ENCODE measurements at places on chromosomes 16 and 17.

DNA sequence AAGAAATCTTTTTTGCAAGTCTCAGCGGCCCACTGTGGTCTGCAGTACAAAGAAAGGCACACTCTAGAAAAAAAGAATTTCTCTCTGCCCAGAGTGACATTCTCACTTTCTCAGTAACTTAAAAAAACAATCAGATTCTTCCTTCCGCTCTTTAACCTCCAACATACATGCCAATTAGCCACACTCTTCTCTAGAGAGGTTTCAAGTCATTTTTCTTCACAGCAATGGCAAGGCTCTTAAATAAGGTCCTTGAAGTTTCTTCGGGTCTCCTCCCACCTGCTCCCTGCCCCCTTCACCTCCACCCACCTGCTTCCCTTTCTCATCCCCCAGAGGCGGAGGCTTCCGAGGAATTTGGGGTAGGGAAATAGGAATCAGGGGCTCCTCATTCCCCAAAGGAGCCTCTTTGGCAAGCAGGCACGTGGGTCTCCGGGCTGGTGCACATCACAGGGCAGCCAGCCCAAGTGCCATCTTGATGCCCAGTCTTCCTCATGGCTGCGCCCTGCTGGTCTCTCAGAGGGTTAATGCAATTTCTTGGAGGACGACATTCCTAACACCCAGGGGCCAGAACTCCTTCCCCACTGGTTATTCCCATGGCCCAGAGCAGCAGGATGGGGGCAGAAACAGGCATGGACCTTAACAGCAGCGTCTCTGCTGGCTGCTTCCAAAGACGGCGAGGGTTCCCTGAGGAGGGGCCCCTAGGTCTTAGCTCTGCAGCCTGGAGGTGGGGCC is 855 bp upstream of the MEOX1 start:
- no peak for DNase-seq

DNA sequence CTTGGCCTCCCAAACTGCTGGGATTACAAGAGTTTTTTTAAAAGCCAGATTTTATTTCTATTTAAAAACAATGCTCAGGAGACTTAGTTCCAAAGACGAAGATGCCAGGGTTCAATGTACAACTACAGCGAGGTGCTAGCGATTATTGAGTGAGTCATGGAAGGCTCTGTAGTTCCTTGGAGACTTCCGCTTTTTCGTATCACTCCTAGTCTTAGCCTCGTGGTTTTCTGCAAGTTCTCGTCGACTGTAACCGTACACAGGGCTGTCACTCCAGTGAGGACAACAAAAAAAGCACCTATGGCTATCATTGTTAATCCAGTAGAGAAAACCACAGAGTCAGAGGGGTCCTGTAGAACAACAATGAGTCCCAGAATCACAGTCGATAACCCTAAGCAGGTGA is 22.7 kb upstream of the ZC3H7A start:
- no peak for DNase-seq

- DNase-seq = no peak
These were observed 796 bp downstream of the NPB start for GRCh38 chr17:81902653-81903414.

- no peak for DNase-seq
These were observed 14.3 kb upstream of the HS3ST3A1 start for GRCh38 chr17:13616031-13616430.

DNA sequence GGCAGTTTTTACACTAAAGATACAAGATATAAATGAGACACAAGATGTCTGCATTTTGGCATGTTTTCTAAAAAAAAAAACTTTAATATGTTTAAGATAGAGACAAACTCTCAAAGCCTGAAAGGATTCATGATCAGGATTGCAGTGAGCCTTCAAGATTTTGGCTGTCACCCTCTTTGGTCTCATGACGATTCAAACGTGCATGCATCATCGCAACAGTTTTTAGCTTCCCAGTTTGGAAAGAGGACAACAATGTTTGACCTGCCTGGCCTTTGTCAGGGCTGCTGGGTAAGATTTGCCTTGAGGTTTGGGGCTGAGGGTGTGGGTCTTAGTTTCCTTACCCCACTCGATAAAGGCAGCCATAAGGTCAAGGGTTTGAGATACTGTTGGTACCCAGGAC is 134.1 kb downstream of the RGS9 start:
- no peak for DNase-seq

GRCh38 chr17:20805751-20806150 is 226.2 kb downstream of the CDRT15L2 start:
- DNase-seq = no peak

DNA sequence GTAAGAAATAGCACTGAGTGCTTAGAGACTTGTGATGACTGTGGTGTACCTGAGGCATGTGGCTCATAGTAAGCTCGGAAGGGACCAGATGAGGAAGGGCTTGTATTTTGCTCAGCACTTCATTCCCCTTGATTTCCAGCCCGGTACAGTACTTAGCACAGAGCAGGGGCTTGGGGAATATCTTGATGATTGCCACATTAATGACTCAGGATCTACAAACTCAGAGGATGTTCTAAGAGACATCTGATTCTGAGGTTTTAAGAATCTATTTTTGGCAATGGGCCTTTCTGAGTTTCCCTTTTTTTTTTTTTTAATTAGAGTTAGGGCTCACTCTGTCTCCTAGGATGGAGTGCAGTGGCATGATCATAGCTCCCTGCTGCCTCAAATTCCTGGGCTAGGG is 9.1 kb downstream of the ASPHD1 start:
- no peak for DNase-seq

GRCh38 chr16:22692034-22692433 is 121.9 kb upstream of the HS3ST2 start:
- no peak for DNase-seq

- no peak for DNase-seq
These were observed 53.9 kb upstream of the TOB1 start for GRCh38 chr17:50920041-50920410.

- no peak for DNase-seq
These were observed 23.5 kb upstream of the MAP2K6 start for GRCh38 chr17:69390795-69391501.

DNA sequence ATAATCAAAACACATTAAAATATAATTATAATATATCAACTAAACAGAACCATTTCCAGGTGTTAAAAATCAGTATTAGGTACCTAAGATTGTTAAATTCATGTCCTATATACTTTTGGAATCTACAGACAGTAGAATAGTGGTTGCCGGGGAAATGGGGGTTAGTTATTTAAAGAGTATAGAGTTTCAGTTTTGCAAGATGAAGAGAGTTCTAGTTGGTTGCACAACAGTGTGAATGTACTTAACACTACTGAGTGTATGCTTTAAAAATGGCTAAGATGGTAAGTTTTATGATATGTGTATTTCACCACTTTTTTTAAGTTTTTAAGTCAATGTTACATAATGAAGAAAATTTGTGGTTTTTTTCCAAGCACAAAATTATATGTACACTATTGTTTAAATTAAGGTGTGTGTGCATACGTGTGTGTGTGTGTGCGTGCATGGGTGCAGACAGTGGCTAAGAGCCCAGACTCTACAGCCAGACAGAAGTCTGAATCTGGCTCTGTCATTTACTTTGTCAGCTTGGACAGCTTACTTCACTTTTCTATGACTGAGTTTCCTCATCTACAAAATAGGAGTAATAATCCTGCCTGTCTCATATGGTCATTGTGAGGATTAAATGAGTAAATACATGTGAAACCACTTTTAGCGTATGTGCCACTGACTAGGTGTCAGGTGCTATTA is 25.3 kb upstream of the PHAF1 start:
- DNase-seq = no peak

- DNase-seq = no peak
These were observed 81.3 kb downstream of the SDK2 start for GRCh38 chr17:73562896-73563295.

GRCh38 chr16:53542283-53542682 is 39.3 kb upstream of the AKTIP start:
- DNase-seq = no peak

DNA sequence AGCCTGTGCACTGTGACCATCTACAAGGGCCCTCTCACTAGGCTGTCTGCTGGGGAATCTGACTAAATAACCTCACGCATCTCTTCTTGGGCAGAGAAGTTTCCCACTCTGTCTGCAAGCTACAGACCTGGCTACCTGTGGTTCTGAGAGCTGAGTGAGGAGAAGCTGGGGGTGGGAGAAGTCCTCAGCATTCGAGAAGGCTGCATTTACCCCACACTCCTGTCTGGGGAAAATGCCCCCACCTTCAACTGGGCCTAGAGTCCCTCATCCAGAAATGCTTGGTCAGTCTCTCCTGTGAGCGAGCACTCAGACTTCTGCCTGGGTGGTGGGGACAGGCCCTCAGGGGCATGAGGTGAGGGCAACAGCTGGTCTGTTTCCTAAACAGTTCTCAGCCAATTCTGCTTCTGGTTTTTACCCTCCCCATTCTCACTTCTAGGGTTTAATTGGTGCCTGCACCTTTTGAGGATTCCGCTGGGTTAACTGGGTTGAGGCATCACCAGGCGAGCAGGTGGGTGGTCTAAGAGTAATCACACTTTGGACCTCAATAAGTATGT is 98.6 kb downstream of the CYTH1 start:
- DNase-seq = no peak

GRCh38 chr16:4704491-4704890 is 11.1 kb downstream of the NUDT16L1 start:
- DNase-seq = no peak

DNA sequence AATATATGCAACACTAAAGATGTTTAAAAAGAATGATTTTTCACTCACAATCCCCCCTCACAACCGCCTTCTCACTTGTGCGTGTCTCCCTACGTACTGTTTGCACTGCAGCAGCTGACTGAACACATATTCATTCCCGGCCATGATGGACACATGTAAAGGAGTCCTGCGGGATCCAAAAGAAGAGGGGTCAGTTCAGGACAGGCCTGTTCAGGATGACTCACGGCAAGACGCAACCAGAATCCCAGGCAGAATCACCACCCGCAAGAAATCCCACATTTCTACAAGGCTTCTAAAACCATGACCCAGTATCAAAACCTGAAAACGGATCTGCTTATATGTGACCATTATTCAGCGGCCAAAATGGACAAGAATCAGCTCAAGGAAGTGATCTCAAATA is 52.3 kb downstream of the CYB5D2 start:
- DNase-seq = no peak

DNA sequence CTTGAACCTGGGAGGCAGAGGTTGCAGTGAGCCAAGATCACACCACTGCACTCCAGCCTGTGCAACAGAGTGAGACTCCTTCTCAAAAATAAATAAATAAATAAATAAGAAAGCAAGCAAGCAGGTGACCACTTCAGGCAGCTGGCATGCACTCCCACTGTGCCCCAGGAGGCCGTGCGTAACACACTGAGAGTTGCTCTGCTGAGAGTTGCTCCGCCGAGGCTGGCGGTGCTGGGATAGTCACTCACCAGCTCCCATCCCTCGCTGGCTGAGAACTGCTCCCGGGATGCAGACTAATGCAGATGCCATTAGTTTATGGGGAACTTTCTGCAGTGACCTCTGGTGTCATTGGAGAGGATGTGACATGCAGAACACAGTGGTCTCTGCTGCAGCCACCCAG is 105.7 kb upstream of the PLCG2 start:
- no peak for DNase-seq

DNA sequence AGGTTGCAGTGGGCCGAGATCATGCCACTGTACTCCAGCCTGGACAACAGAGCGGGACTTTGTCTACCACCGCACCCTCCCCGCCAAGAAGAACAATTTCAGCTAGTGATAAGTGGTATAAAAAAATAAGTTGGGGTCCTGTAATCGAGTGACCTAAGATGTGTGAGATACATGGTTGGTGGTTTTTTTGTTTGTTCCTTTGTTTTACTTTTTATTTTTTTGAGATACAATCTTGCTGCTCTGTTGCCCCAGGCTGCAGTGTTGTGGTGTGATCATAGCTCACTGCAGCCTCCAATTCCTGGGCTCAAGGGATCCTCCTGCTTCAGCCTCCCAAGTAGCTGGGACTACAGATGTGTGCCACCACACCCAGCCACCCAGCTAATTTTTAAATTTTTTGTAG is 58.7 kb downstream of the PITPNC1 start:
- no peak for DNase-seq

DNA sequence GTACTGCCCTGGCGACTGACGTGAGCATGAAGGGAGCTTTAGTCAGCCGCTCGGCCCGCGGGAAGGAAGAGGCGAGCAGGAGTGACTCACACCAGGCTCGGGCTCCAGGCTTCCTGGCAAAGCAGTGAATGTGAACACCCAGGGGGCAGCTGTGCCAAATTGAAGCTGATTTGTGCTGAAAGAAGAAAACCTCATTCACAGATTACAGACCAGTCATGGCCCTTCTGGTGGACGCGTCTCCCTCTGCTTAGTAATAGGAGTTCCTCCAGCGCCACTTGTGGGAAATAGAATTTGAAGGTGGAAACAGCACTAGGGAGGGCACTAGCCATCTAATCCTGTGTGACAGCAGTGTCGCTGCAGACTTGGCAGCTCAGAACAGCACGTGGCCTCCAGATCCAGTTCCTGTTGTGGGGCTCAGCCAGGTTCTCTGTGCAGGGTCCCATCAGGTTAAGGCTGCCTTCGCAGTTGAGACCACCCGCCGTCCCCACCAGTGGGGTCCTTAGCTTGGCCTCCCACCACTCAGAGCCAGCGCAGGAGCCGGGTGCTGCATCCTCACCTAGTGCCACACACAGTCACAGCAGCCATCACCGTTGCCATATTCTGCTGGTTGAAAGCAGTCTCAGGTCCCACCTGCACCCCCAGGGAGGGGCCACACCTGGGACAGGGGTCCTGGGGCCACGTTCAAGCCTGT is 164.5 kb upstream of the CHMP6 start:
- DNase-seq = no peak

- DNase-seq = no peak
These were observed 61.2 kb downstream of the CLEC16A start for GRCh38 chr16:11005611-11005975.

- DNase-seq = no peak
These were observed 155.7 kb upstream of the TNRC6C start for GRCh38 chr17:77802811-77803220.

- DNase-seq = no peak
These were observed 7.5 kb downstream of the MYH3 start for GRCh38 chr17:10649602-10650001.

DNA sequence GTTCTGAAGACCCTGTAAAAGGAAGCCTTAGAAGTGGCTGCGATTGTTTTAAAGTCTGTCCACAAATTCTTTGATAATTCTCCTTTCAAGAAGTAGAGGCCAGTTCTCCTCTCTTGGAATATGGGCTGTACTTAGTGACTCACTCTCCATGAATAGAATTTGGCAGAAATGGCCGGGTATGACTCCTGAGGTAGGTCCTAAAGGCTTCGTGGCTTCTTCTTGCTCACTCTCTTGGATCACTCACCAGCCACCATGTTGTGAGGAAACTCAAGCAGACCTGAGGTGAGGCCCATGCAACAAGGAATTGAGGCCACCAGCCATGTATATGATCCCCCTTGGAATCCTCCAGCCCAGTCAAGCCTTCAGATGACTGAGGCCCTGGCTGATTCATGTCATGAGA is 75.8 kb downstream of the WWOX start:
- DNase-seq = no peak

All from stimulated activated CD4-positive, alpha-beta T cell treated with anti-CD3 and anti-CD28 coated beads, Interleukin-4, amount 100 ng/mL, for 24 hours (primary cell).